ENCODE measurements at places on chromosomes 1 and 21.

- DNase-seq: no peak
These were observed 119.5 kb downstream of the EPHB2 start for GRCh38 chr1:22830041-22830566.

DNA sequence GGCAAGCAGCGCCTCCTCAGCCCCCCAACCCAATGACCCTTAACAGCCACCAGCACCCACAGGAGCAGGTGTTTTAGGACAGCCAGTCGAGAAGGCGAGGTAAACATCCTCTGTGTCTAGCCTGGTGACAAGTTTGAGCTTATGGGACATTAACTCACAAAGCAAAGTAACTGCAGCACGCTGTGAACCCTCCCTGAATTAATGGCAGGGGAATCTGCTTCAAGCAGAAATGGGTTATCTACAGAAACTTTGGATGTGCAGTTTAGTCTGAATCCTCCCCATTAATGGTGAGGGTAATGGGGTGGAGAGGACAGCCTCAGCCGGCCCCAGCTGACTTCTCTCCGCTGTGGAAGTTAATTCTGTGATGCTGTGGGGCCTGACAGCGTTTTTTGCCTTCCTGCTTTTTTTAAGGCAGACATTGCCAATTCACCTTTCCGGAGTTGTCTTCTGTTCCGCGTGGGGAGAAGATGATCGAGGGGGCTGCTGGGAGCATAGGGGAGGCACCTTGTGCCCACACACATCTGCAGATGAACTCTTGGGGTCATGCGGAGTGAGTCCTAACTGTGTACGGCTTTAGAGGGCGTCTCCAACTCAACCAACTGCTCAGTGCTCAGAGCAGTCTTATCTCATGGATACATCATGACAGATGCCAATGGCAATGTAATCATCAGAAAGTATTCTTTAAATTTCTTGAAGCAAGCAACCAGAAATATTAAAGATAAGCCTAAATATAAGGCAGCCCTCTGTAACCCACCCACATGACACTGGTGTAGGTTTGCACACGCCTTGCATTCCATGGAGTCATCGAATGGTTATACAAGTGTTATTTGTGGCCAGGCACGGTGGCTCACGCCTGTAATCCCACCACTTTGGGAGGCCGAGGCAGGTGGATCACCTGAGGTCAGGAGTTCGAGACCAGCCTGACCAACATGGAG, 41.0 kb downstream of the POFUT2 start:
- no peak for DNase-seq

GRCh38 chr1:2817784-2818564, 16.5 kb upstream of the TTC34 start:
- DNase-seq: no peak

GRCh38 chr21:25970254-25970930, 200.2 kb downstream of the APP start:
- DNase-seq: no peak

Measured in skeletal muscle cell (primary cell).